ENCODE measurements at places on chromosomes 12 and 14.

- DNase-seq = no peak
Measured at GRCh38 chr14:58737511-58737910, 99.7 kb downstream of the DACT1 start.

DNA sequence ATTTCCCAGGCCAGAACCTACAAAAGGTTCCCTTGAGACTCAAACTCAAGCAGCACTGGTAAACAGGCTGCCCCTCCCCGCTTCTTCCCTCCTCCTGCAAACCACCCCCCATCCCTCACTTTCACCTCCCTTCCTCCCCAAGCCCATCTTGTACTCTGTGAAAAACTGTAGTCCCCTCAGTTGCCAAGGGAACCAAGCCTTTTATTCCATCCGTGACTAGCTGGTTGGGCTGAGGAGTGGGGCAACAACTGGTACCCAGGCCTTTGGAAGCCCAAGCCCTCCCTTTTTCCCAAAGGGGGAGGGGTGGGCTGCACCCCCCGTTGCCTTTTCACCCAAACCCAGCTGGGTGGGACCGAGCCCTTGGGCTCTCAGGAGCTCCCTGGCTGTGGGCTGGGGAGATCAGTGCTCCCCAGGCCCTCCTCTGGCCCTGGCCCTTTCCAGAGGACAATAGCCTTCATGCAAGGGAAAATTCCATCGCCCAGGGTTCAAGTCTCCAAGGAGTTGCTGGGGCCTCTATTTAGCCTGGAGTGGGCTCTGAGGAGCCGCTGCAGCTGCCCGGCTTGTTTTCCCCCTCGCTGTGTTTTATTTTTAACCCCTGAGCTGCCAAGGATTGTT lies 61.9 kb downstream of the ZFP36L1 start:
- DNase-seq = no peak

GRCh38 chr12:10220398-10221077 lies 7.9 kb downstream of the GABARAPL1 start:
- no peak for DNase-seq

- DNase-seq = no peak
Measured at GRCh38 chr12:39788239-39788638, 168.6 kb upstream of the ABCD2 start.

- no peak for DNase-seq
Measured at GRCh38 chr12:105047308-105047707, 37.0 kb downstream of the ALDH1L2 start.

GRCh38 chr14:64296561-64296960 lies 2.4 kb upstream of the ESR2 start:
- DNase-seq = no peak

DNA sequence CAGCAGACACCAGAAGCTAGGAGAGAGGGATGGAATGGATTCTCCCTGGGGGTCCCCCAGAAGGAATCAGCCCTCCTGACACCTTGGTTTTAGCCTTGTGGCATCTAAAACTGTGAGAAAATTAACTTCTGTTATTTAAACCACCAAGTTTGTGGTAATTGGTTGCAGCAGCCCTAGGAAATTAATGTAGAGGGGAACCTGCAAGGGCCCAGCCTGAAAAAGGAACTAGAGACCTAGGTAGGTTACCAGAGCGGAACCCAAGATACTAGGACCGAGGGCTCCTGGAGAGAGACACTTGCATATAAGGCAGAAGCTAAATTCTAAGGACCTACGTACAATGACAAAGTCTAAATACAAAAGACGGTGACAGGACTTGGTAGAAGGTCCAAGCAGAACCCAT lies 8.1 kb upstream of the DENND5B start:
- DNase-seq = no peak

DNA sequence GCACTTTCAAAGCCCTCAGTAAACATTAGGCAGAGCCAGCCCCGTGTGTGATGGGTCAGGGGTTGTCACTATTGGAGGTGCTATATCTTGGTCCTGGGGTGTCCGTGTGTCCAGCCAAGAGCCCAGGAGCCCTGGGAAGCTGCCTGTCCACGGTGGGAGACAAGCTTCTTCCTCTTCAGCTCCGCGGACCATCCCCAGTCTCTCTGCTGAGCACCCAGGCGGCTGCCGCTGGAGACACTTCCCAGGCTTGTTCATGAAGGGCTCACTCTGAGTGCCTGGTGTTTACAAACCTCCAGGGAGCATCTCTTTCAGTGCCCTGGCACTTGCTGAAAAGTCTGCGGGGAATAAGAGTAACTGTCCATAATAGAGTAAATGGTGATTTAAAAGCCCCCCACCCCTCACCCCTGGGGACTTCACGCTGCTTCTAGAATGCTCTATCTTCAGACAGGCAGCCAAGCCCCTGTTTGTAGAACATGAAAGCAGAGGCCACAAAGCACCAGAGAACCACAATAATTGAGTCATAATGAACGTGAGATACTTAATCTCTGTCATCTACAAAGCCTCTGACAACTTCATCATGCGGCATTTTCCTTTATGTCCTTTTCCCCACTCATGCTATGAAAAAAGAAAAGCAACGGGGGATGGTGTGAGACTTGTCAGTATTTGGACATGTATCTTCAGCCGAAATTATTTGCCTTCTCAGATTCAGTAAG lies 178.6 kb downstream of the TMEM132C start:
- peak; percentile 22 for DNase-seq

DNA sequence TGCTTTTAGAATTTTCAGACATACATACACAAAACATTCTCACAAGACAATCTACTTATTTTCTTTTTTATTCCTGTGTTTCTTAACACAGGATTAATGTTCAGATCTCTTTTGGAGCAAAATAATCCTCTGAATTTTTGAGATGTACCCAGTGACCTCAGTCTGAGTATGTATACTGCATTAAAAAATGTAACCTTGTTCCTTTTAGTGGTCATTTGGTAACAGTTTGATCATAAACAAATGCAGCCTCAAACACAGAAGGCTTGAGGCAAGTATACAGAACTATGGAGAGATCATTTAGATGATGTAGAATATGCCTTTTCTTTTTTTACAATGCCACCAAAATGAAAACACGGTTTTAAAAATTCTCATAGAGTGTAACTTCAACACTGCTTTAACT lies 9.7 kb downstream of the HIF1A start:
- no peak for DNase-seq

DNA sequence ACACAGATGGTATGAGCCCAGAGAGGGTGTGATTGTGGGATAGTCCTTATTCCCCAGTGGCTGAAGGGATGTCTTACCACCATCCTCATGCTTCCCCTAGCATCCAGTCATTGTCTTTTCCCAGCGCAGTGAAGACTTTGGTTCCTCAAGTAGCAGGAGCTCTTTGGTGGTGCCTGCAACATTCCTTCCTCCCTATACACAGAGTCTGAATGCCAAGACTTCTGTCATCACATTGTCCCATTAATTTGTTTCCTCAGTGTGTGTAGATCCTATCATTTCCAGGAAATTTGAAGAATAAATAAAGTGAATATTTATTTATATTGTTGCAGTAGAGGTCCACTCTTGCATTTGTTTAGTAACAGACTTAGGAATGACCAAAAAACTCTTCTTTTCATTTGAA lies 147.2 kb downstream of the DACT1 start:
- no peak for DNase-seq

DNA sequence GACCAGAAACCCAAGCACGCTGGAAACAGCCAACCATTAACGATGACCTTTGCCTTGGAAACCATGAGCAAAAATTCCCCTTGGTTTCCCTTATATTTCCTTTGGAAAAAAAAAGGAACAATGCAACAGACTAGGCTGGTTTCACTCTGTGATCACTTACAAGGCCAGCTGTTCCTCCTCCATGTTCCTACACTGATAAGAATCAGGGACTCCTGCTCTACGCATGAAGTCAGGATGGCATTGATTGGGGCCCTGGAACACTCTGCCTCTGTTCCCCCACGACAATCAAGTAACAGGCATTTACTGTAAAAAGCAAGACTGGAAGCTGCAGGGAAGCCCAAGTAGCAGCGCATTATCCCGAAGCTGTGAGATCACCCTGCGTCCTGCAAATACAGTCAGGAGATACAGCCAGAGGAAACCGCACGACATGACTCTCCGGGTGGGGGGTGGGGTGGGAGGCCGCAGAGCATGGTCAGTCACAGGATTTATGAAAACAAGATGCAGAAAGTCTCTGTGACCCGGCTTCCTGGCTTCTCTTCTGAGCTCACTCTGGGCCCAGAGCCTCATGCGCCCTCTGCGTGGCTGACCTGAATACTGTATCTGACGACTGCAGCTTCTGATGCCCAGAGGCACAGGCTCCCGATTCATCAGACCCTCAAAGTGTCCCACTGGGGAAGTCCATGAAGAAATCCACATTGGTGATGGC lies 31.1 kb downstream of the SSH1 start:
- no peak for DNase-seq

- DNase-seq = no peak
Measured at GRCh38 chr14:68820119-68820518, 27.3 kb upstream of the ZFP36L1 start.

DNA sequence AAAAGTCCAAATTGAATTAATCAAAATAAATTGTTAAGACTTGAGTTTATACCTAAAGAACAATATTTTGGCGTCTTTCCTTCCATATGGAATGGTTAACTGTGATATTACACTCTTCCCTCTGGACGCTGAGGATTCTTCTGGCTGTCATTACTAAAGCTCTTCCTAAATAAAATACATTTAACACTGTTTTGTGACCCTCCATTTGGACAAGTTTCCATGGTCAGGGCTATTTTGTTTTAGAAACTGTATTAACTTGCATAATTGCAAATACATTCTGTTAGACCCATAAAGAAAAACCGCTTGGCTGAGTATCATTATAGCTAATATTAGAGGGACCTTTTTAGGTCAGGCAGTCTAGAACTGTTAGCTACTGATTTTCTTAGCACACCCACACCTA lies 87.4 kb downstream of the NAV3 start:
- DNase-seq = no peak

GRCh38 chr14:75427126-75427481 lies 718 bp upstream of the JDP2 start:
- no peak for DNase-seq
